NCI-H2029 (cell line): ENCODE measurements at places on chromosomes 12 and 14.

GRCh38 chr12:19841451-19841850 is 402.2 kb downstream of the AEBP2 start:
- DNase-seq: no peak

GRCh38 chr12:24760606-24761378 is 188.1 kb downstream of the BCAT1 start:
- no peak for DNase-seq

DNA sequence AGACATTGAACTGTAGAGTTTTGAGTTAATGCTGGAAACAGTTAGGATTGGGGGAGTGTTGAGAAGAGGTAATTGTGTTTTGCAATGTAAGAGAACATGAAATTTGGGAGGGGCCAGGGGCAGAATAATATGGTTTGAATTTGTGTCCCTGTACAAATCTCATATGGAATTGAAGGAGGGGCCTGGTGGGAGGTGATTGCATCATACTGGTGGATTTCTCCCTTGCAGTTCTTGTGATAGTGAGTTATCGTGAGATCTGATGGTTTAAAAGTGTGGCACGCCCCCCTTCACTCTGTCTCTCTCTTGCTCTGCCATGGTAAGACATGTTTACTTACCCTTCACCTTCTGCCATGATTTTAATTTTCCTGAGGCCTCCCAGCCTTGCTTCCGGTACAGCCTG is 876.0 kb upstream of the FBXO33 start:
- DNase-seq: no peak

GRCh38 chr12:52323001-52323400 is 1.8 kb upstream of the KRT83 start:
- no peak for DNase-seq

DNA sequence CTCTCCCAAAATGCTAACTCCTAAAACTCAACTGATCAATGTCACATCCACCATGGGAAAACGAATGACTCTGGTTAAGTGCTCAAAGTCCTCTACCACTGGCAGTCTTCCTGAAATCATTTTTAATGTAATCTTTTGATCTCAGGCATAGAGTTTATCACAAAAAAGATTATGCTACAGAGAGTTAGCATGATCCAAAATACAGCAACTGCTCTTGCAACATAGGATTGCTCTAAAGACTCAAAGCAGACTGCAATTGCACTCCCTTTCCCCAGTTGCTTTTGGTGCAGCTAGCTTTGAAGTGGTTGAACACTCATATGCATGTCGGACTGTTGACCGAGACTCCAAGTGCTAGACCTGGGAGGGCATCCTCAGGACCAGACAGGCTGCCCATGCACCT is 109.3 kb downstream of the C12orf42 start:
- no peak for DNase-seq

GRCh38 chr12:93174473-93174872 is 203.3 kb upstream of the NUDT4 start:
- no peak for DNase-seq

DNA sequence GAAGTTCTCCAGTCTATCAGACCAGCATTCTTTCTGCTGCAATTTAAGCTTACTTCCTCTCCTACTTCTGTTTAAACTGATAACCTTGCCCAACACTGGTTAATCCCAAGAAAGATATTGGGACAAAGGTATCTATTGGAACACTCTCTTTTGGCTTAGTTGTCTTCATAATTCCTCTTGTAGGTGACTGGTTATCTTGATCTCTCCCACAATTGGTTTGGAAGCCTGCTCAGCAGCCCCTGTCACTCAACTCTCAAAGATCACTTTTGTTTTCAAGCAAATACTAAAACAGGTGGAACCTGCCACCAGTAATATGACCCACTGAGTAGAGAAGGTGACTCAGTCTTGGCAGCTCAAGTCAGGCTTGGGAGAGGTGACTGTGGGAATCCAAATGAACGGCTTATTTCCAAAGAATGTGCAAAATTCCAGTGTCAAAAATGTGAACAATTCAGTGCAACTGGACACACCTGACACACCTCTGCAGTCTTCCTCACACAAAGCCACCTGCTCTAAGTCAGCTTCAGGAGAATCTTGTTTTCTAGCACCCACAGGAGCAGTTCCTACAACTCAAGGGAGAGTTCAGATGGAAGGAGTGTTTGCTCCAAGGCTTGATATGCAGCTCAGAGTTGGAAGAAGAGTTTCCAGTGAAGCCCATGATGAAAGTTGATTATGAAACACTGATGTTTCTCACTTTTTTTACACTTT is 83.2 kb upstream of the SLC38A2 start:
- DNase-seq: peak; percentile 49

DNA sequence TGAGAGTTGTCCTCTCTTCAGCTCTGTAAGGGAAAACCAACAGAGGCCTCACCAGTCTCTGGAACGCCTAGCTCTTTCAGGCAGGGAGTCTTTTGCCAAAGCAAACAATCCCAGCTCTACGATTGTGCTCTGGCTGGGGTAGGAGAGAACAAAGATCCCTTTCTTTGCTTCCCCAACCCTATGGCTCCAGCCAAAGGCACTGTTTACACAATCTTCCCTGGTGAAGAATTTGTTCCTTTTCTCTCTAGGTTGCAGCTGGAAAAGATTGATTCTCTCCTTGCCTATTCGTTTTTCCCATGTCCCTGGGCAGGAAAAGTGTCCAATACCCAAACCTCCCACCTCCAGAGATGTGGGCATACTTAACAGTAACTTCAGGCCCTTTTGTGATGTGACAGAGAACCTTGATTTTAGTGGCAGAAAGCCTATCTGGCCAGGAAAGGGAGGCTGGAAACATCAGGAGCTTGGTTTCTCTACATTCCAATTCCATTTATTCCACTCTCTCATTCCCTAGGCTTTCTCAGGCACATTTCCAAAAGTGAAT is 16.8 kb downstream of the ATP5MC2 start:
- peak; percentile 84 for DNase-seq
